ENCODE measurements at places on chromosomes 13 and 19. TPM values are rescaled to one million over a fixed set of nuclear protein-coding genes. Genes with fewer than 3 reads are reported as not detected.

The GTF2F2 gene
- 31.1 TPM for total RNA-seq

The CEACAM3 gene
- not detected for total RNA-seq

The YIPF2 gene
- total RNA-seq = 60.7 TPM

The SCAF1 gene
- 27.0 TPM for total RNA-seq
